HCEC 1CT (cell line): ENCODE measurements at places on chromosomes 7 and 10.
A peak's percentile ranks its signal among the peaks of the same experiment; 100 is the strongest.

DNA sequence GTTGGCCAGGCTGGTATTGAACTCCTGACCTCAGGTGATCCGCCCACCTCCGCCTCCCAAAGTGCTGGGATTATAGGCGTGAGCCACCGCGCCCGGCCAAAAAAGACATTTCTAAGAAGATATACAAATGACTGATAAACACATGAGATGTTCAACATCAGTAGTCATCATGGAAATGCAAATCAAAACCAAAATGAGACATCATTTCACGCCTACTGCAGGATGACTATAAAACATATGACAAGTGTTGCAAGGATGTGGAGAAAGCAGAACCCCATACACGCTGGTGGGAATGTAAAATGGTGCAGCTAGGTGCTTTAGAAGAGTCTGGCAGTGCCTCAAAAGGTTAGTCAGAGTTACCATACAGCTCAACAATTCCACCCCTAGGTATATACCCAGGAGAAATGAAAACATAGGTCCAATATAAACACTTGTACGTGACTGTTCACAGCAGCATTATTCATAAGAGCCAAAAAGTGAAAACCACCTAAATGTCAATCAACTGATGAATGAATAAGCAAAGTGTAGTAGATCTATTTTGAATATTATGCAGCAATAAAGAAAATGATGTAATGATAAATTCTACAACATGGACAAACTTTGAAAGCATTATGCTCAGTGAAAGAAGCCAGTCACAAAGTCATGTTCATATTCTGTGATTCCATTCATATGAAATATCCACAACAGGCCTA is 24.5 kb downstream of the TMEM209 start:
- DNase-seq, result peak; percentile 87

DNA sequence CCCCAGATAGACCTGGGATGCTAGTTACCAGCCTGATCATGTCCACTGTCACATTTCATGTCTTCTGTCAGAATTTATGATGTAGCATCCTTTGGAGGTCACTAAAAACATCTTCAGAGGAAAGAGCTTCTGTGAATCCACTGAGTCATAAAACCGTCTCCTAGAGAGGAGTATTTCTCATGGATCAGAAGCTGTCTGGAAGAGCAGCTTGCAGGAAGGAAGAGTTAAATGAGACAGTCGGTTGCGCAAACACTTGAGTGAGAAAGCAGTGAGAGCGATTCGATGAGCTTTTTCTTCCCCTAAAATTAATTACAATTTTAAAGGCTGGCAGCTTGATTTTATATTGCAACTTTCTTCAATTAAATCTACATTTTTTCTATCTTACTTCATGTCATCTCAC is 47.2 kb upstream of the WDR11 start:
- DNase-seq, result no peak

DNA sequence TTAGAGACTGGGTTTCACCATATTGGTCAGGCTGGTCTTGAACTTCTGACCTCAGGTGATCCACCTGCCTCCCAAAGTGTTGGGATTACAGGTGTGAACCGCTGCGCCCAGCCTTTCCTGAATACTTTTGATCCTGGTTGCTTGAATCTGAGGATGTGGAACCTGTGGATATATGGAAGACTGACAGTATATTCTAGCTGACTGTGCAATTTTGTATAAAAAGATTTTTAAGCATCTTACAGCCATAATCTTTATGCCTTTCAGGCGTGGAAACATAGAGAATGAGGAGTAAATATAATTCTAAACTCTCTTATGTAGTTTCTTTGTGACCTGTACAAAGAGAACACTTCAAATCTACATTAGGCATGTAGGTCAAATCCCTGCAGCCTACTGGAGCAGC is 16.2 kb downstream of the TSPAN14 start:
- no peak for DNase-seq

- no peak for DNase-seq
Observed at GRCh38 chr7:116510795-116511194, 11.3 kb downstream of the CAV2 start.
